CD4-positive, alpha-beta T cell (primary cell): ENCODE measurements at places on chromosomes 1 and 21.

GRCh38 chr21:31897311-31897710 is 24.5 kb downstream of the HUNK start:
- DNase-seq: no peak

GRCh38 chr21:44710294-44710665 is 1.1 kb downstream of the TSPEAR start:
- DNase-seq: no peak

DNA sequence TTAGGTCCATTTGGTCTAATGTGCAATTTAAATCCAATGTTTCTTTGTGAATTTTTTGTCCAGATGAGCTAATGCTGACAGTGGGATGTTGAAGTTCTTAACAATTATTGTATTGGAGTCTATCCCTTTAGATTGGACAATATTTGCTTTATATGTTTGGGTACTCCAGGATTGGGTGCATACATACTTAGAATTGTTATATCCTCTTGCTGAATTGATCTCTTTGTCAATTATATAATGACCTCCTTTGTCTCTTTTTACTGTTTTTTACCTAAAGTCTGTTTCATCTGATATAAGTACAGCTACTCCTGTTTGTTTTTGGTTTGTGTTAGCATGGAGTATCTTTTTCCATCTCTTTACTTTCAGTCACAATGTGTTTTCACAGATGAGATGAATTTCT is 22.2 kb downstream of the CD55 start:
- DNase-seq: no peak

DNA sequence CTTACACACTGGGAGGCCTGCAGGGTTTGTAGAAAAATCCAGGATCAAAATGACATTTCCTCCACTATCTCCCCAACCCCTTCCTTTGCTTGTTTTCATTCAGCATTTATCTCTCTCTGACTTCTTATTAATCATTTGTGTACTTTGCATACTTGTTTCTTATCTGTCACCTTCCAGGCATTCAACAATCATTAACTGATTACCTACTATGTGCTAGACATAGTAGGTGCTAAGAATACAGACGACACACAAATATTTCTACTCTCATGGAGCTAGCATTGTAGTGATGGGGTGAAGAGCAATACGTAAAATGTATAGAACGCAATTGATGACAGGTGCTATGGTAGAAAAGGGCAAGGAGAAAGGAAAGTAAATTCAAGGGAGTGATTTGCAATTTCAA is 20.9 kb downstream of the TRABD2B start:
- DNase-seq: no peak

DNA sequence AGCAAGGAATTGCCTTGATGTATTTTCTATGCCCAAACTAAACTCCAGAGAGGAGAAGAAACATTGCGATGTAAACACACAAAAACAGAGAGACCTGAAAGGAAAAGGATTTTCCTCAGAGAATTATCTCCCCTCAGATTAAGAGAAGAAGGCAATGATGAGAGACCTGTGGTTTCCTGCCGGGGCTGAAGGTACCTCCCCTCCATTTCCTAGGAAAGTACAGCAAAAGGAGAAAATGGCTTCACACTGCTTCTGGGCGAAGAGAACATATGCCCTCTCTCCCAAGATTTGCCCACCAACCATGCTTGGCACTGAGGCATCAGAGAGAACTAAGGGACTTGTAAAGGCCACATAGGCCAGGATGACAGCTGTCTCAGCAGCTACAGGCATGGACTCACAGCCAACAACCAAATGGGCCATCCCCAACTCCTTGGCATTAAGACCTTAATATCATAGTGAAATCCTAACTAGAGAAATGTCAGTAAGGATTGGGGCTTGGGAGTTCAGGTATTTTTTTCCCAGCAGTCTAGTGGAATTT is 523.0 kb downstream of the PTPRC start:
- DNase-seq: no peak

DNA sequence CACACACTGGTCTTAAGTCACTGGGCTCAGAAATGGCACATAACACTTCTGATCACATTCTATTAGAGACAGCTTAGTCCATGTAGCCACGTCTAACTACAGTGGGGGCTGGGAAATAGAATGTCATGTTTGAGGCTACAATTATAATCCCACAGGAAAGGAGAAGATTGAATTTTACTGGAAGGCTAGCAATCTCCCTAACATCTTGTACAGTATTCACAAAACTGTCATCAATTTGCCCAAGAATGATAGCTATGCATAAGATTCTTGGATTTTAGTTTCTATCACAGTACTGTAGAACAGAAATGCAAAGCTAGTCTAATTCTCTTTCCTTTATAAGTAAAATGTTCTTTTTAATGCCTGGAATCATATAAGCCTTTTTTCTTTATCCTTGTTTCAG is 12.7 kb upstream of the ZMYM6 start:
- DNase-seq: no peak

DNA sequence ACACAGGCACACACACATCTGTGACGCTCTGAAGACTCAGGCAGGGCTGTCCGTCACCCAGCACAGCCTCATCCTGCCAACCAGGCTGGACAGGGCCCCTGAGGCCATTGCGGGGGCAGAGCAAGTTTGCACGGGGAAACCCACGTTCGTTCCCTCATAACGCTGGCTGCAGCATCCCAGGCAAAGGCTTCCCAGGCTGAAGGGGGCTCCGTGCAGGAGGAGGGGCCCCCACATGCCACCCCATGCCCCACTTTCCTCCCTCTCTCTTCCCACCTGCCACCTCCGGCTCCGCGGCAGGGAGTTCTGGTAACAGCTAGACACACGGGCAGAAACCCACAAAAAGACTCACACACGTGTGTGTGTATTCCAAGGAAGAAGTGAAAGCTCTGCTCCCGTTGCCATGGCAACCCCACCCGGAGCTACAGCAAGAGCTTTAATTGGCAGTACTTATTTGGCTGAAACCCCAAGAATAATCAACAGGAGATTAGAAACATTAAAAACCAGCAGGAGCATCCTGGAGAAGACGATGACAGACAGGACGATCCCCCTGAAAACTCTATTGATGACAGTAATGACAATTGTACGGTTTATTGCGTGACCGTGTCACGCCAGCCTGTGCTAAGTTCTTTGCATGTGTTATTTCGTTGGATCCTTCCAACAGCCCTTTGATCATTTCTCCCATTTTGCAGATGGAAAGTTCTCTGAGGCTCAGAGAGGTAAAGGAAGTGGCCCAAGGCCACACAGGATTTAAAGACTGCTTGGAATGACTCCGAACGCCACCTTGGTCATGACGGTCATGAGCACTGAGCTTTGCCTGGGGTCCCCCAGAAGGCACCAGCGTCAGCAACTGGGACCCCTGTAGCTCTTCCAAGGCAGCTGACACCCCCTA is 247.1 kb downstream of the NPHP4 start:
- no peak for DNase-seq

DNA sequence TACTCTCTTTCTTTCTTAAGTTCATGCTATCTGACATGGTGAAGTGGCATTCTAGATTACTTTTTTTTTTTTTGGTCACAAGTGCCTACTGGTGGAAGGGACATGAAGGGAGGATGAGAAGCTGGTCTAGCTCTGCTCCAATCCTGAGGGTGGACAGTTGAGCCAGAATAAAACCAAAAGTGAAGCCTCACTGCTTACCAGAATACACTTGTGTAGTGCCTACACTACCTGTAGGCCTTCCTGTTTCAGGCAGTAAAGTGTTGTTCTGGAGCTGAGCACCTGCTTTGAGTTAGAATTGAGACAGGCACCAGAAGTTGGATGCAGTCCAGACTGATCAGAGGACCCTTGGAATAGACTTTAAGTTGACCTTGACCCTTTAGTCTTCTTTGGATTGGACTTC is 40.4 kb upstream of the APOBEC4 start:
- no peak for DNase-seq

DNA sequence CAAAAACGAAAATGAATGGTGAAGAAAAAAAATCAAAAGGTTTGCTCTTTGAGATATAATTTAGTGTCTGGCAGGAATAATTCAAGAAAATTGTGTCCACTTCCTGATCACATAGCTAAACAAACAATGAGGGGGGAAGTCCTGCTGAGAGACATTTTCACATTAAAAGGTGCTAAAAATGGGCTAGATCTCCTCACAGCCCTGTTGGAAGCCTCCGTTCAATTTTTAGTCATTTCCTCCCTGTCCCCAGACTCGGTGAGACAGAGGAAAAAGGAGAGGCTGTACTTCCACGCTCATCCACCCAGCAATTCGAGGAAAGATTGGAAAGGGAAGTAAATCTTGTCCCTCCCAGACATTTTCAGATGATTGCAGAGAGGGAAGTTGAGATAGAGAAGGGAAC is 103.7 kb downstream of the BARHL2 start:
- DNase-seq: no peak

- no peak for DNase-seq
Observed at GRCh38 chr1:113072141-113072756, 749 bp upstream of the LRIG2 start.

DNA sequence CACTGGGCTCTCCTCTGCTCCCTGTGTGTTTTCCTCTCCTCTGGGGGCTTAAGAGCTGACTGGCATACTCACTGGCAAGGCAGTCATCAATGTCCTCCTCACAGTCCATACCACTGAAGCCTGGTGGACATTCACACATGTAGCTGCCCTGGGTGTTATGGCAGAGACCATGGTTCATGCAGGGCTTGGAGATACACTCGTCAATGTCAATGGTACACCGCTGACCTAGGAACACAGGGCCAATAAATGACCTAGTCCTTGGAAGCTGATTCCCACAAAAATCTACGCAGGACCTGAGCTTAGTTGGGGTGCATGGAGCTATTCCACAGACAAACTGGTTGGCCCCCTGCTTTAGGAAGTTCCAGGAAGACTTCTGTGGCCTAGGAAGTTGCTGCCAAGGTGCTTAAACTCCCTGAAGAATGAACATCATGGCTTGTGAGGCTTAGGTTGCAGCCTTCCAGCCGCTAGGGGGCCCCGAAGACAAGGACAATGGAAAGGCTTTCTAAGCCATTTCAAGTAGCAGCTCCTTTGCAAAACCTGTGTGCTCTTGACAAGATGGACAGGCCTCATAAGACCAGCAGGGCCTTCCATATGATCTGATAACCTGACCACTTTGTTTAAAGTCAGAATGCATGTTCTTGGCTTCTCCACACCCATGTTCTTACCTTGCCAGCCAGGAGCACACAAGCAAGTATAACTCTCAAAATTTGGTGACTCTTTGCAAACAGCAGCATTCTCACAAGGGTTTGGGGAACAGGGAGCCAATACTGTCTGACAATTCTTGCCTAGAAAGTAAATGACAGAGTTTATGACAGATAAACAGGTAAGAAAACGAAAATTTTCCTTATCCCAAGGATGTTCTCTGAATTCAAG is 52.3 kb upstream of the ADAM30 start:
- peak; percentile 53 for DNase-seq

- DNase-seq: no peak
Observed at GRCh38 chr21:42097860-42098454, 26.8 kb downstream of the UMODL1 start.

- DNase-seq: no peak
Observed at GRCh38 chr21:32425628-32426027, 13.1 kb downstream of the EVA1C start.

GRCh38 chr1:61968869-61969268 is 225.8 kb upstream of the L1TD1 start:
- no peak for DNase-seq

DNA sequence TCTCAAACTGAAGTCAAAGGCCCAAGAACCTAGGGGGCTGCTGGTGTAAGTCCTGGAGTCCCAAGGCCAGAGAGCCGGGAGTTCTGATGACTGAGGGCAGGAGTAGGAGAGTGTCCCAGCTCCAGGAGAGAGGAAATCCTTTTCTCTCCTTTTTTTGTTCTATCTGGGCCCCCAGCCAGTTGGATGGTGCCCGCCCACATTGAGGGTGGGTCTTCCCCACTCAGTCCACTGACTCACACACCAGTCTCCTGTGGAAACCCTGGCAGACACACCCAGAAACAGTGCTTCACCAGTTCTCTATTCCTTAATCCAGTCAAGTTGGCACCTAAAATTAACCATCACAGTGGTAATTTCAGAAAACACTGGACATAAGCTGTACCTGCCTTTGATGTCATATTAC is 12.7 kb upstream of the WDR26 start:
- no peak for DNase-seq

DNA sequence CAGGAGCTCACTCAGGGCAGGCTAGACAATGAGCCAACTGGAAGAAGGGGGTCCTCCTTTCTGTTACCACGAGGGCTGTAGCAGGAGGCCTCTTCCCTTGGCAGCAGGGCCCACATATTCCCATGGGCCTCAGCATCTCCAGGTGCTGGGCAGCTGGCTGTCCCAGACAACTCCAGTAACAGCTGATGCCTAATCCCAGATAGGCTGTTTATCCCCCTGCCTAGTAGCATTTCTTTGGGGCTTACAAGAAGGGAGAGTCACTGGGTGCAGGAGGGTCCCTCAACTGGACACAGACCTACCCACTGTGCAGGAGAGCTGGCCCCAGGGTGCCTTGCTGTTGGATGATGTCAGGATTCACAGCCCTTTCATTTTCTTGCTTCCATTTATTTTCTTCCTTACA is 278.2 kb downstream of the DSCAM start:
- DNase-seq: no peak

GRCh38 chr1:230787471-230787870 is 40.3 kb downstream of the CAPN9 start:
- no peak for DNase-seq

GRCh38 chr21:46079352-46080170 is 18.4 kb upstream of the COL6A2 start:
- DNase-seq: no peak

DNA sequence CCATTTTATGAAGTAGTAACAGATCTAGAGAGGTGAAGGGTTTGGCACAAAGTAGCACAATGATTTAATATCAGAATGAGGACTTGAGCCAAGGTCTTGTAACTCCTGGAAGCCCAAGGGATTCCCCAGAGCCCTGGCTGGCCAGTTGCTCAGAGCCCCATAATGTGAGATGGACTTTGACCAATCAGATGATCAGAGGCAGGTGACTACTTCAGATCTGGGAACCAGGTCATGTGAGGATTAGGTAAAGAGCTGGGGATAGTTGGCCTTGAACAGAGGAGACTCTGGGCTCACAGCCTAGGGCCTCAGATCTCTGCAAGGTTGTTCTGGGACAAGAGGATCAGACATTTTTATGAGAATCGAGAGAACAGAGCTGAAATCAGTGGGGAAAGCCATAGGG is 18.9 kb downstream of the SHISAL2A start:
- DNase-seq: no peak

GRCh38 chr1:8461351-8462110 is 143.6 kb downstream of the SLC45A1 start:
- no peak for DNase-seq

GRCh38 chr1:14113841-14114567 is 414.0 kb downstream of the PRDM2 start:
- no peak for DNase-seq

DNA sequence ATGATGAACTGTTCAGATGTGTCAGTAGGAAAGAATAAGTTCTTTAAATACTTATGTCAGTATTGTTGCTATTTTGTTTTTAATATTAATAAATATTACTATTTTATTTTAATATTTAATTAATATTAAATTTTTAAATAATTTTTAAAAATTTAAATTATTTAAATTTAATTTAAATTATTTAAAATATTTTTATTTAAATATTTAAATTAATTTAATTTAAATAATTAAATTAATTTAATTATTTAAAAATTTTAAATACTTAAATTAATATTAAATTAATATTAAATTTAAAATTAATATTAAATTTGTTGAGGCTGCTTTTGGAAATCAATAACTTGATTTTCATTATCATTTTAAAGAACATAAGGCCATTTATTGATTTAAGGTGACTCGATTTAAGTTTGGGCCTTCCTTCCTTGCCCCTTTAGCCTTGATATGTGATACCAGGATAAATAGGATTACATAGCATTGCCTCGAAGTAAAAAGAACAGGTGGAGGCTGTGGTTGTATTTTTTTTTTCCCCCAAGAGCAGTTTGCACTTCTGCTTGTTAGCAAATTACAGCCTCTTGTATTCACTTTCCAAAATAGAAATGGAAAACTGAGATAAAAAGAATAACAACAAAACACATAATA is 915.2 kb downstream of the TTLL7 start:
- DNase-seq: no peak
